ENCODE measurements at places on chromosomes 13 and 19.

DNA sequence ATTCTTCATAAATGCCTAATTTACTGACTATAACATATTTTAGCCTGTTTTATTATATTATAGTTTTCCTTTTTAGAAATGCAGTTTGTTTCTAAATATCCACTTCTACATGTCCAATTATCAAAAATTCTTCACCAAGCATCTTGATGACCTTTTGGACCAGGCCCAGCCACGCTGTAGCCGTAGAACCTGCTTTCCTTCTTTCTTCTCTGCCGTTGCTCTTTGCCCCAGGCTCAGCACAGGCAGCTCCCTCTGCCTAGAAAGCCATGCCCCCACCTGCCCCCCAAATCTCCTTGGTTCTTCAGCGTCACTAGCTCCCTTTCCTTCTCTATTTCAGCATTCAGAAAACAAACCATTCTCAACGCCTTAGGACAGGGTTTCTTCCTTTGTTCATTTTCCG, 65.4 kb downstream of the ESD start:
- no peak for DNase-seq

GRCh38 chr13:91902291-91902690, 503.9 kb downstream of the GPC5 start:
- DNase-seq, result no peak

DNA sequence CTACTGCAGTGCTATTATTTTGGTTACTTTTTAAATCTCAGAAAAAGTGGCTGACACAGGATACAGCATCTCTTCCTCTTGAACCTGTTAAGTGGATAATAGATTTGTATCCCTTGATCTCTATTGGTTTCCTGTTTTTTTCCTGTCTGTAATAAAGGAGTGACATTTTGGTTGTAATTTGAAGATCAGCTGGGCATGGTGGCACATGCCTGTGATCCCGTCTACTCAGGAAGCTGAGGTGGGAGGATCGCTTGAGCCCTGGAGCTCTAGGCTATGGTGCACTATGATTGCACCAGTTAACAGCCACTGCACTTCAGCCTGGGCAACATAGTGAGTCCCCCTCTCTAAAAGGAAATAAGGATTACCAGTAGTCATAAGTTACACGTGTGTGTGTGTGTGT, 46.8 kb downstream of the METTL21C start:
- DNase-seq, result peak; percentile 21

DNA sequence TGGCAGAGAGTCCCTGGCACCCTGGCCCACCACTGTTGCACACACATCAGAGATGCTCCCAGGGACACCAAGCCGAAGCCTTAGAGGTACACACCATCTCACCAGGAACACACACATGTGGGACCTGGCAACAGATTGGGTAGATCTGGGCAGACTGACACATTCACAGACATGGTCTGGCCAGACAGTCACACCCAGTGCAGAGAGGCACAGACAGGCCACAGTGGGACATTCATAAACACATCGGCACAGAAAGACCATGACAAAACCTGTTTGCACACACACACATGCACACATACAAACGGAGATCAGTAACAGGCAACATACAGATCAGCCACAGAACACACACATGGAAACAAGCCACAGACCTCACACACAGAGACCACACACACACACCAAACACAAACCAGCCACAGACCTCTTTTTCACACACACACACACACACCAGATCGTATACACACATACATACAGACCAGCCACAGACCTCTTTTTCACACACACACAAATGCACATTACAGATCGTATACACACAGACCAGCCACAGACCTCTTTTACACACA, 6.3 kb upstream of the JUNB start:
- no peak for DNase-seq

- DNase-seq, result no peak
These were observed 5.3 kb downstream of the CCDC8 start for GRCh38 chr19:46407856-46408663.

DNA sequence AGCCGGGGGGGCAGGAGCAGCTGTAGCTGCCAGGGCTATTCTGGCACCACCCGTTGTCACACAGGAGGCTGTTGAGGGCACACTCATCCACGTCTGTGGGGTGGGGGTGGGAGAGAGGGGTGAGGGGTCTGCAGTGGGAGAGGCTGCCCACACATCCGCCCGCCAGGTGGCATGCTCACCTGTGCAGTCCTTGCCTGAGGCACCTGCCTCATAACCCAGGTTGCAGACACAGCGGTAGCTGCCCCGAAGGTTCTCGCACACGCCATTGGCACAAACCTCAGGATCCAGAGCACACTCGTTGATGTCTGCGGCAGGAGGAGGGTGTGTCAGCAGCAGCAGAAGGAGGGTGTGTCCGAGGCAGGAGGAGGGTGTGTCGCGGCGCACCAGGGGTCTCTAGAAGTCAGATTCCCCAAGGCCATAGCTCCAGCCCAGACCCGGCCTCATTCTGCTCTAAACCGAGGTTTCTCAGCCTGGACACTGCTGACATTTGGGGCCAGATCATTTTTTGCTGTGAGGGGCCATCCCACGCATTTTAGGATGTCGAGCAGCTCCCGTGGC, 20.3 kb downstream of the FBN3 start:
- no peak for DNase-seq

DNA sequence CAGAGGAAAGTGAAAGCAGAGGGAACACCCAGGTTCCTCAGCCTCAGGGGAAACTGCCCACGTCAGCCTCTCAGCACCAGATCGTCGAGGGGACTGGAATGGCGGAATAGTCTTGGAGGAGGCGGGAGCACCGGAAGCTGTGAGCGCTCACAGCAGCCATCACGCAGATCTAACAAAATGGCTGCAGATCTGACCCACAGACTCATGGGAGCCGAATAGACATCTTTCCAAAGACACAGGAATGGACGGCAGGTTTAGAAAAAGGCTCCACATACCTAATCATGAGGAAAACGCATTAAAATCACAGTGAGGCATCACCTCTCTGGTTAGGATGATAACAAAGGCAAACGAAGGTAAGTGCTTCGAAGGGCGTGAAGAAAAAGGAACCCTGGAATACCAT, 11.8 kb upstream of the LILRA2 start:
- no peak for DNase-seq

GRCh38 chr13:21557995-21558394, 46.0 kb downstream of the MICU2 start:
- DNase-seq, result peak; percentile 55

Measured in KBM-7 (cell line).